ENCODE measurements at places on chromosomes 7 and 10. TPM values are rescaled to one million over a fixed set of nuclear protein-coding genes. Genes with fewer than 3 reads are reported as not detected.

The VIPR2 gene
- total RNA-seq, result not detected

The CLEC2L gene
- total RNA-seq, result not detected

The IGFBP3 gene
- total RNA-seq, result 972 TPM

The KCNH2 gene
- not detected for total RNA-seq

The CPA1 gene
- not detected for total RNA-seq

The COL28A1 gene
- 0.05 TPM for total RNA-seq

The RSPH10B gene
- total RNA-seq, result not detected

The OGDHL gene
- 0.08 TPM for total RNA-seq

The NSMCE4A gene
- total RNA-seq, result 14.5 TPM

DNA sequence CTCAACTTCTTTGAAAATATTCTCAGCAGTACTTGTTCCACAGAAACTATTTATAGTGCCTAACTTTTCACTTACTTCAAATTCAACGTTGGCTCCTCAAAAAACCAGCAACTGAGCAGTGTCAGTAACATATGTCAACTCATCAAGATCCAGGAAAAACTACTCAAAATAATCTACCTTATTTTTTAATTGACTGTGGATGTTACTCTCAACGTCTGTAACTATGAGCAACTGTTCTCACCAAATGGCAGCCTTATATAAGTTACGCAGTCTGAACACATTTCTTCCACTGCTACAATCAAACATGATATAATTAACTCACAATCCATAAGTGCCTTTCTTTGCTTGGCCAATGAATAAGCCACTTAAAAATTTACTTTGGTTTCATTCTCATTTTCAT lies 77.8 kb downstream of the SP8 start:
- no peak for DNase-seq

GRCh38 chr10:113716109-113716910 lies 35.2 kb upstream of the PLEKHS1 start:
- DNase-seq, result no peak

- no peak for DNase-seq
Observed at GRCh38 chr7:122902751-122903495, 16.7 kb upstream of the CADPS2 start.

DNA sequence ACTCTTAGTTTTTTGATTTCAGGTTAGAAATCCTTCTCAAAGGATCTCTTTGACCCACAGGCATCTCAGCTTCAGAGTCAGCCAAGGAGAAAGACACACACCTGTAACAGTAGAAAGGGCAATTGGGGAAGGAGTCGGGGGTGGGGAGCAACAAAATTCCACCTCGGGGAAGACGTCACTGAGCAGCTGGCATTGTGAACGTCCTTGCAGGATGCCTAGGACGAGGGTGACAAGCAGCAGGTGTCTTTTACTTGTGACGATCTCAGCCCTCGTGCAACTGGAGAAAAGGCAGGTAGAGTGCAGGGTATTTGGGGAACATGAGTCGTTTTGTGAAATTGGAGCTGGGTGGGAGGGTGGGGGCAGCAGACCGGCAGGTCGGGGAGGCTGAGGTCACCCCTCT lies 627.0 kb downstream of the ACTR3B start:
- no peak for DNase-seq

DNA sequence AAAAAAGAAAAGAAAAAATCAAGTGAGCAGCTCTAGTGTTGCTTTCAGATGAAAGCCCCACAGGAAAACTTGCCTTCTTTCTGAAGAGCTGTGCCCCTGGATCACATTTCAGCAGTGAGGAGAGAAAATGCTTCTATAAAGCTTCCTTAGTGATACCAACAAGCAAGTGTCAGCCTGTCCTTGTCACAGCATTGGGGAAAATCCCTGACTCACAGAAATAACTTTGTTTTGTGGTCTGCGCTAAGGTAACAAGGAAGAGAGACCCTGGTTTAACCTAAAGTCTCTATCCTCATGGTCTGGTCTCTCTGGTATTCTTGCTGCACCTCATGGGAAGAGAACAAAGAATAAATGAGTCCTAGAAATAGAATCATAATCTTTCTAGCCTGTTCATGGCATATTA lies 885.2 kb upstream of the SORCS1 start:
- DNase-seq, result no peak

GRCh38 chr7:10855583-10855982 lies 118.1 kb upstream of the PHF14 start:
- no peak for DNase-seq

- DNase-seq, result peak; percentile 47
Observed at GRCh38 chr7:43244232-43244631, 131.8 kb downstream of the HECW1 start.

GRCh38 chr7:94005753-94006152 lies 1.6 kb upstream of the BET1 start:
- no peak for DNase-seq

DNA sequence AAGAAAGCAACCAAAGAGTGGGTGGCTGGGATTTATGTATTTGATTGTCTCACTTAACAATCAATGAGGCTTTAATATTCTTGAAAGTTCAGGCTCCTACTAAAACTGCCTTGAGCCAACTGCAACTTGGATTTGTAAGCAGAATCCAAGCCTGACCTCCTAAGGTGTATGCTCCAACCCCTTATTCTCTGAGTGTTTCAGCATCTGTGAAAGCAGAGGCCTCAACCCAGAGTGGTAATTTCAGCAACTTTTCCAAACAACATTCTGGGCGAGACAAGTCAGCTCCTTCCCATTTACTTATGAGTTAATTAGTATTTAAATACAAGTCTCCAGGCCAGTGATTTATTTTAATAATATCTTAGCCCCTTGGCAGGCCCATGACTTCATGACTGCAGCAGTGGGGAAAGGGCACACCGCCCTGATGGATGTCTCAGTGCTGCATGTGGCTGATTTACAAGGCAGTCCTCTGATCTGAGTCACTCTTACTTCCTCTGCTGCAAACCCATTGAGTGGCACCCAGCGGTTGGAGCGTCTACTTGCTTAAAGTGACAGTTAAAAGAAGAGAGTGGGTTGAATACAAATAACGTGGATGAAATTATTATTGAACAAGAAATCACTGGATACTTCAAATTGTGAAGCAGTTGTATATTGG lies 209.1 kb downstream of the TRIL start:
- DNase-seq, result peak; percentile 78

DNA sequence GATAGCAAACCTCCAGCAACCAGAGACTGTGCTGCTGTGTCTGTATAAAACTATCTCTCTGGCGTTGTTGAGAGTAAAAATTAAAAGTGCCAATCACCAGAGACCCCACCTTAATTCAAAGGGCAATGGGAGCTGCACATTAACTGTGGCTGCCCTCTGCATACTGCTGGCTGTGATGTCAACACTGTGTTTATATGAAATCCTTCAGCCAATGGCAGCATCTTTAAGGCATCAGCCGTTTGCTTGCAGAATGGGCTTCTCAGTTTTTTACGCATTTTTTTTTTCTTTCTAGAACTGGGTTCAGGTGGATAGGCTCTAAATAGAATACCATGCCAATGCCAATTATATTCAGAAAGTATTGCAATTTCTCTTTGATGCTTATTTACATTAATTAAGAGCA lies 47.7 kb downstream of the CHN2 start:
- no peak for DNase-seq

DNA sequence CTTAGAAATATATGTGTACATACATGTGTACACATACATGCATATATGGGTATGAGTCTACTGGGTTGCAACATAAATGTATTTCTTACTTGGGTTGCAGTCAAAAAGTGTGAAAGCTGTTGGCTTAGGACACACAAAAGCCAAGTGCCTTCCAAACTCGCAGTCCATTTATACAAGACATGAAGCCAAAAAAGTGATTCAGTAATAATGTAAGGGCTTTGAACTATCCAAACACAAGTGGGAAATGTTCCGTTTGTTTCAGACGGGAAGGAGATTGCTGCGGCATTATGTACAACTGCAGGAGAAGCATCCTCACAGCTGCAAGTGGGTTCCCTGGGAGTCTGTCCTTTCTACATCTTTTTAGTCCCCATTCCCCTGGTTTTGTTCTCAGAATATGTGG lies 513.6 kb downstream of the SORCS3 start:
- no peak for DNase-seq

GRCh38 chr10:131109726-131110125 lies 201.8 kb downstream of the TCERG1L start:
- DNase-seq, result no peak

- no peak for DNase-seq
Observed at GRCh38 chr7:20826243-20826642, 39.6 kb upstream of the SP8 start.

DNA sequence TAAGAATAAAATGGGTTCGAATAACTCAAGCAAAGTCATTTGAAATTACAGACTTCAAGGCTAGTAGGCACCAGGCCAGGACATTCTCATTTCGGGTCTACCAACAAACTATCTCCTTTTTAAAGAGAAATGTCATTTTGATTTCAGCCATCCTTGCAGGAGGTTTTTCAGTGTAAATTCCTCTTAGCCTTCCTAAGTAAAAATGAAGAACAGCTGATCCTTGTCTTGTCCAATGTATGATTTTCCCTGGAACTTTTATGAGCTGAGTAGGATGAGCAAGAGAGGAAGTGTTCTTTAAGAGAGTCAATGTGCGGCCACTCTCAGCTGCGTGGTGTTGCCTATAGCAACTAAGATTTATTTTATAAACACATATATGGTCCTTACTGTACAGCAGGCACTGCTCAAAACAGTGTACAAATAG lies 110.1 kb downstream of the PLCE1 start:
- peak; percentile 87 for DNase-seq

GRCh38 chr7:135736586-135737305 lies 8.8 kb upstream of the SLC13A4 start:
- no peak for DNase-seq

- peak; percentile 39 for DNase-seq
Observed at GRCh38 chr10:114550756-114551635, 107.1 kb downstream of the ABLIM1 start.

GRCh38 chr10:48659790-48660189 lies 24.9 kb upstream of the WDFY4 start:
- no peak for DNase-seq

DNA sequence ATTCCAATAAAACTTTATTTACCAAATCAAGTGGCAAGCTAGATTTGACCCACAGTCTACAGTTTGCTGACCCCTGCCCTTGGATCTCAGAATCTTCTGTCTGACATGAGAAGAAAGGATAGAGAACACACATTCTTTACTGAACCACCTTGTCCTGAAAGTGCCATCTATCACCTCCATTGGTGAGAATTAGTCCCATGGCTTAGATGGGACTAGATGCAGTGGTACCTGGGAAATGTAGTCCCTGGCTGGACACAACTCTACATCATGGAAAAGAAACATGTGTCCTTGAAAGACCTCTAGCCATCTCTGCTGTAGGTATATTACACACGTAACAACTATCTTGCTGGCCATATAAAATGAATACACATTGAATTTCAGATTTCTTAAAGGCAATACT lies 336.2 kb downstream of the LHFPL3 start:
- DNase-seq, result no peak

DNA sequence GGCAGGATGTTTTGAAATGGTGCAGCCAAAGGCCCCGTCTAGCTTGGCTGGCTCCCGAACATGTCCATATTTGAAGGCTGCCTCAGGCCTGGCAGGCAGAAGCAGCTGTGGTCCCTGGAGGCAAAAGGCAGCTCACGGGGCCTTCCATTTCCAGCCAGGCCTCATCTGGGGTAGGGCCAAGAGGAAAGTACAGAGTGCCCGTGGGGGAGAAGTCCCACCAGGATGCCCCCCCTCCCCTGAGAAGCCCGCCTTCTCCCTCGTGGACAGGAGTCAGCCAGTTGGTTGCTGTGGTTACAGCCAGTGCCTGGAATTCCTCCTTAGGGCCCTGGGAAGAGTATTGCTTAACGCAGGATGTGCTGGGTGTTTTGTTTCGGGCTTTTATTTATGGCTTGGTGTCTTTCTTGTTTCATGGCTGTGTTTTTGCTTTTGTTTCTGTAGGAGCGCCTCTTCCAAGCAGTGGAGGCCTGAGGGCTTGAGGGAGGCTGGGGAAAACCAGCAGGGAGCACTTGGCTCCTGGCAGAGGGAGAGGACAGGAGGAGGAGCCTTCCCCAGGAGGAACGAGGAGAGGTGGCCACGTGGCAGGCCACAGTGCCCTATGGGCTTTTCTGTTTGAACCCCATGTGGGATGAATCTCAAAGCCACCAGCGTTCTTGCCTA lies 45.4 kb downstream of the CHST3 start:
- peak; percentile 94 for DNase-seq

DNA sequence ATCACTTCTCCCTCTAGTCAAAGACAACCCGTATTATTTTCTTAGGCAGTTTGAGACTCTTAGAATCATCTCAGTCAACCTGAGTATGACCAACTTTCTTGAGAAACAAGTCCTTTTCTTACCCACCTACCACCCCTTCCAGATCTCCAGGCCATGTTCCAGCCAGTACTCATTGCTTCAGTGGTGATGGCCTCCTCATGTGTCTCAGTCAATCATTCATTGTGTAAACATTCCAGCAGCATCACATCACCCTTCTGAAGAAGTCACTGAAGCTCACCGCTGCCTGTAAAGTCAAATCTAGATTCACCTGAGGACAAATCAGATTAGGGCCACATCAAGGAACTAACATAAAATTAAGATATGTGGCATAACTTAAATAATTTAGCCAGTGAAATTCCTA lies 467.2 kb upstream of the NRP1 start:
- DNase-seq, result peak; percentile 3

- DNase-seq, result no peak
Observed at GRCh38 chr7:128893251-128894100, 17.0 kb downstream of the KCP start.

GRCh38 chr10:130751106-130751840 lies 560.2 kb downstream of the TCERG1L start:
- DNase-seq, result no peak

DNA sequence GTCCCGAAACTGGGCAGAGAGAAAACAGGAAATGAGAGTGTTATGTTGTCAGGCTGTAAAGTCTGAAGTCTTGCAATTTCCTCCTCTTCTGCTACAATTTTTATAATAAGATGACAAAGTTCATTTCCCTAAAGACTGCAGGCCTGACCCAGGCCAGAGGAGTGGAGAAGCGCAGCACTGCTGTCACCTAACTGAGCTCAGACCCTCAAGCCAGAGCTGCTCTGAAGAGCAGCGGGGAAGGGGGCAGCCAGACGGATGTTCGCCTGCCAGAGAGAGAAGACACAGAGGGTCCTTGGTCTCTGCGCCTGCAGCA lies 12.6 kb upstream of the AOAH start:
- DNase-seq, result no peak

- DNase-seq, result no peak
Observed at GRCh38 chr10:48538611-48539010, 66.3 kb downstream of the ARHGAP22 start.

- peak; percentile 76 for DNase-seq
Observed at GRCh38 chr10:62323751-62324150, 50.4 kb upstream of the ZNF365 start.
